ENCODE measurements at places on chromosomes 11 and 22.
A peak's percentile ranks its signal among the peaks of the same experiment; 100 is the strongest.

DNA sequence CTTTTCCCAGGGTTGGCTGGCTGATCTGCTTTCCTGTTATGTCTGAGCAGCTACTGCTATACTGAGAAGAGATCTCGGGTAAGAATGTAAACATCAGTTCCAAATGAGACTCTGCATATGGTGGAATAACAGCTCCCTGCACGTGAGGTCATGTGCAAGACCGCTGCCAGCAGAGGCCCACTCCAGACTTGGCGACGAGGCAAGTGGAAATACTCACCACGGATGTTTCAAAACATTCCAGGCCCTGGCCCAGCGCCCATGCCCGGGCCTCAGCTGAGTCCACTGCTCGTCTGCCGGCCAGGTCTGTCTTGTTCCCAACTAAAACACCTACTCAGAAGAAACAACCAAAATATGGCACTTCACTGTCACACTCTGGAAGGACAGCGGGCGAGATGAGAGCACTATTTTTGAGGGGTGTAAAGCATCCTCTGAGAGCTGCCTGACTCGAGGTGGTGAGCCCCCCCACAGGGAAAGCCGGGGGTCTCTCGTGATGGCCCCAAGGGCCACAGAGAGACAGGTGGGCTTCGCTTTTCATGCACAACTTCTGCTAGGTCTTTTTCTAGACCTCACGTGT lies 13.1 kb downstream of the IFT27 start:
- no peak for DNase-seq

DNA sequence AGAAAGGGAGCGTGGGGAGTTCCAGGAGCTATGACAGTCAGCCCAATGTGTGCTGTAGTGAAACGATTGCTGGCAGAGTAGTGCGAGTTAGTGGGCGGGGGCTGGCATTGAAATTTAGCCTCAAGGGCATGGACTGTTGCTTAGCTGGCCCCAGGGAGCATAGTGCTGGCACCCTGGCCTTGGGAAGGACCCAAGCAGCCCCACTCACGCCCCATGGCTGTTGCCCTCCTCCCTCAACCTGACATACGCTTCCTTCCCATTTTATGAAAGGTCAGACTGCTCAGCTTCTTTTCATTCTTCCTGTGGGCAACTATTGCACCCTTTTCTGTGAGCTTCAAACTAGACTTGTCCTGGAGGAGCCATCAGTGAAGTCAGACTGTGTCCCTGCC lies 52.0 kb upstream of the SUSD2 start:
- DNase-seq: no peak

DNA sequence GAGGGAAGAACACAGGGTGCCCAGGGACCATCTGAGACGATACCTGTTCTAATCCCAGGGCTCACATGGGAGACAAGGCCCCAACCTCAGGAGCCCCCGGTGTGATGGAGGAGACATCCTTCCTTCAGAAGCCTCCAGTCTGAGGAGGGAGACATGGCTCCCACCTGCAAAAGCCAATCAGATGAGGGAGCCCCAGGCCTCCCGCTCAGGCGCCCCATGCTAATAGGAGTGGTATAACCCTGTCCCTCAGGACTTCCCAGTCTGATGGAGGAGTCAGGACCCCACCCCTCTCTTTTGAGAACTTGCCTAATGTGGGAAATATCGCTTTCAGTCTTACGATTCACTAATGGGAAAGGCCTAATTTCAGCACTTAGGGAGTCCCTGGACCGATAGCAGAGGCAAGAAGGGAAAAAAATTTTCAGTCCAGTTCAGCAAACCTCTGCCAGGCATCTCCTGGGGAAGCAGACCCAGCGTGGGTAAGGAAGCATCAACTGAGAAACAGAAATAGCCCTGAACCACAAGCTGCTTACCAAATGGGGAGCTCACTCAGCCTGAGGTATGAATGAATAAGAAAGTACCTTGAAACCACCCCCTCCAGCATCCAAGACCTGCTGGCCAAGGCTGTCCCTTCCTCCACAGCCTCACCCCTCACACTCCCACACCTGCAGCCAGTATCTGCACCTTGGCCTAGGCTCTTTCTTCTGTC lies 5.9 kb downstream of the ARRB1 start:
- DNase-seq: no peak

DNA sequence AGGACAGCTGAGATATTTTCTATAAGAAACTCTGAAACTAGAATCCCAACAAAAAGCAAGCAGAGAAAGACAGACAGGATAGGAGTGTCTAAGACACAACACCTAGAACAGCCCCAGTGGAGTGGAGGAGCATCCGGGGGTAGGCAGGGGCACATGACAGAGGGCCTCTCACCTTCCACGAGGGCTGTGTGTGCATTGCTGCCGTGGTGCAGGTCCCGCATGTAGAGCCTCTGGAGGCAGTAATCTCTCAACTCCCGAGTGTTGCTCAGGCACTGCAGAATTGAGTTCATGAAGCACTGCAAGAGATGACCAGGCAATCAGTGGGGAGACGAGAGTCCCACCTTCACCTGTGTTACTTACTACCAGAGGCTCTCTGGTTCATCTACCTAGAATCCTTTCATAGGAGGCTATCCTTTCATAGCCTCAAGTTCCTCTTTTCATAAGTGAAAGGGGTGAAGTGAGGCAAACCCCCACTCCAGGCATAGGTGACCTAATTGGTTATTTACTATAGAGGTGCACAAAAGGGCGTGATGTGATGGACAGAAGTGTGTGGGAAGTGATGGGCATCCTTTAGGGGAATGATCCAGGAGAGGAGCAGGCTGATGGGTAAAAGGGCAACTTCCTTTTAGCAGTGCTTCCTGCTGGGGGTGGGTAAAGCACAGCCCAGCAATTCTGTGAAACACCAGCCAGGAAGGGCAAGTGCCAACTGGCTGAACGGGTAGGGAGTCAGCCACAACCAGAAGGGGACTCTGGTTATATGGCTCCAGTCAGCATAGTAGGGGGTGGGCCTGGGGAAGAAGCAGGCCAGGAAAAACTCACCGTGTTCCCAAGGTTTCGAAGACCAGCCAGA lies 13.1 kb upstream of the MFRP start:
- no peak for DNase-seq

GRCh38 chr22:19916006-19916405 lies 25.6 kb upstream of the COMT start:
- DNase-seq: no peak

DNA sequence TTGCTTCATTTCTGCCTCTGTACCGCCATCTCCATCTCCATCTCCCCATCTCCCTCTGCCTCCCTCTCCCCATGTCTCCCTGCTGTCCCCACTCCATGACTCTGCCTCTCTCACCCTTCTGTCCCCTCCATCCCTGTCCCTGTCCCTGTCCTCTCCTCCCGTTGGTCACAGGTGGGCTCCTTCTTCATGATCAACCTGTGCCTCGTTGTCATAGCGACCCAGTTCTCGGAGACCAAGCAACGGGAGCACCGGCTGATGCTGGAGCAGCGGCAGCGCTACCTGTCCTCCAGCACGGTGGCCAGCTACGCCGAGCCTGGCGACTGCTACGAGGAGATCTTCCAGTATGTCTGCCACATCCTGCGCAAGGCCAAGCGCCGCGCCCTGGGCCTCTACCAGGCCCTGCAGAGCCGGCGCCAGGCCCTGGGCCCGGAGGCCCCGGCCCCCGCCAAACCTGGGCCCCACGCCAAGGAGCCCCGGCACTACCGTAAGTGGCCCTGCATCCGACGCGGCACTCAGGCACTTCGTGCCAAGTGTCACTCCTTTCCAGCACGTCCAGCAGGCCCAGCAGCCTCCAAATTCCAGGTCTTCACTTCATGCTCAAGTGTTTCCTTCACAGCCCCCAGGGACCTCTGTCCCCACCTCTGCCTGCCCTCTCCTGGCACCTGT lies 76.0 kb downstream of the CACNA1I start:
- no peak for DNase-seq

DNA sequence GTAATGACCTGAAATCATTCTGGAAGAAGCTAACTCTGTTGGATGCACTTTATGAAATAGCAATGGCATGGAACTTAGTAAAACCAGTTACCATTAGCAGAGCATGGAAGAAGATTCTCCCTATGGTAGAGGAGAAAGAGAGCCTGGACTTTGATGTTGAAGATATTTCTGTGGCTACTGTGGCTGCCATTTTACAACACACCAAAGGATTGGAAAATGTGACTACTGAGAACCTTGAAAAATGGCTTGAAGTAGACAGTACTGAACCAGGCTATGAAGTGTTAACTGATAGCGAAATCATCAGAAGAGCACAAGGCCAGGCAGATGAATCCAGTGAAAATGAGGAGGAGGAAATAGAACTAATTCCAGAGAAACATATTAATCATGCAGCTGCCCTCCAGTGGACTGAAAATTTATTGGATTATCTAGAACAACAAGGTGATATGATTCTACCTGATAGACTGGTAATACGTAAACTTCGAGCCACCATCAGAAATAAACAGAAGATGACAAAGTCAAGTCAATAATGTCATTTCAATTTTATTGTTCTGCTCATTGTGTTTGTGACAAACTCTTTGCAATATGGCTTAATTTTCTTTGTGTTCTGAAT lies 2.0 kb downstream of the JRKL start:
- no peak for DNase-seq

DNA sequence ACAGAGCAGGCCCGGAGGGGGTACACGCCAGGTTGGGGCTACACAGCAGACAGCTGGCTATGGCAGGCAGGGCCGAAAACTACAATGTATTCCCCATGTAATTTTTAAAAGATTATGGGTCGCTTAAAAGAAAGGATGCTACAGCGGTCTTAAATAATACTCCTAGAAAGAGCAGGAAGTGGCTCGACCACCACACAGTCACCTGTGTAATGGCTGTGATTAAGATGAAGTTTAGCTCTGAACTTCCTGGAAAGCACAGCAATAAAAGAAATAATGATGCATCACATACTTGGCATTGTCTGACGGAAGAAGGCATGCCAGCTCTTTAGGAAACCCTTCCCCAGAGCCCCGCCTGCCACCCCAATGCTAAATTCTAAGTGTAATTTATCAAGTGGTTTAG lies 32.6 kb downstream of the WNT11 start:
- no peak for DNase-seq

DNA sequence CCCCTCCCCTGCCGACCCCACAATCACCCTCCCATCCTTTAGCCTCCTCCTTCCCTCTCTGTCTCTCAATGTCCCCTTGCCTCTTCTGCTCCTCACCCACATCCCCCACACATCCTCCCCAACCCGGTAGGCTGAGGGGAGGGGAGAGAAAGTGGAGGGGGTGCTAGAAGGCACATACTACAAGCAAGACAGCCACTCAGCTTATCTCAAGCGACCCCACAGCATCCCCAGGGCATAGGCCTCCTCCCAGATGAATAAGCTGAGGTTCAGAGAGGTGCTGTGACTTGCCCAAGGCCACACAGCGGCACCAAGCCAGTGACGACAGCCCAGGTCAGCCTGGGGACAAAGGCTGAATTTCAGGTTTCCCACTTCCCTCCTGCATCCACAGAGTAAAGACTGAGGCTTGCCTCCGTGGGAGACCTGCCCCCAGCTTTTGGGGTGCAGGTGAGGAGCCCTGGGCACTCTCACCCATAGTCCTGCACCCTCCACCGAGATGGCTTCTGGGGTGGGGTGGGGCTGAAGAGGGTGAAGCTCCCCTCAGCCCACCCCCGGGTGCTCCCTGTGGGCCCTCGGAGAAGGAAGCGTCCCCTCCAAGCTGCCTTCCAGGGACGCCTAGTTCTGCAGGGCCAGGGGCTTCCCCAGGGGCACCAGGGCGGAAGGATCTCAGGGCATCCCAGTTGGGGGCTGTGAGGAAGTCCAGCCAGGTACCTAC lies 511 bp downstream of the RAC2 start:
- DNase-seq: peak; percentile 46

GRCh38 chr11:133988686-133989410 lies 32.1 kb upstream of the IGSF9B start:
- no peak for DNase-seq

- peak; percentile 34 for DNase-seq
Observed at GRCh38 chr11:62853279-62853965, 14.0 kb upstream of the WDR74 start.

DNA sequence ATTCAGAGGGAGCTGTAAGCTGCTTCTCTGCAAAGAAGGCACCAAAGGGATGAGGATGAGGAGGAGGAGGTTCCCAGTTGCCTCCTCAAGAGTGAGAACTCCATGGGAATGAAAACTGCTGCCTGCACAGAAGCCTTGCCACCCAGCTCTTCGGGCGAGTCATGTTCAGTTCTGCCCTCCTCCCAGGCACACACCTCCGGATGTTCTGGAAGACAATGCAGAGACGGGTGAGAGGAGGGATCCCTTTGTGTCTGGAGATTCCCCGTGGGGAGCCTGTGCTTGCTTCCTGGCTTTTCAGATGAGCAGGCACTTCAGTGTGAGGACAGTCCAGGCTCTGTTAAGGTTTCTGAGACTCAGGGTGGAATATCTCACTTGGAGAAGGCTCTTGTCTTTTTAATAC lies 295.6 kb downstream of the DDX10 start:
- no peak for DNase-seq

DNA sequence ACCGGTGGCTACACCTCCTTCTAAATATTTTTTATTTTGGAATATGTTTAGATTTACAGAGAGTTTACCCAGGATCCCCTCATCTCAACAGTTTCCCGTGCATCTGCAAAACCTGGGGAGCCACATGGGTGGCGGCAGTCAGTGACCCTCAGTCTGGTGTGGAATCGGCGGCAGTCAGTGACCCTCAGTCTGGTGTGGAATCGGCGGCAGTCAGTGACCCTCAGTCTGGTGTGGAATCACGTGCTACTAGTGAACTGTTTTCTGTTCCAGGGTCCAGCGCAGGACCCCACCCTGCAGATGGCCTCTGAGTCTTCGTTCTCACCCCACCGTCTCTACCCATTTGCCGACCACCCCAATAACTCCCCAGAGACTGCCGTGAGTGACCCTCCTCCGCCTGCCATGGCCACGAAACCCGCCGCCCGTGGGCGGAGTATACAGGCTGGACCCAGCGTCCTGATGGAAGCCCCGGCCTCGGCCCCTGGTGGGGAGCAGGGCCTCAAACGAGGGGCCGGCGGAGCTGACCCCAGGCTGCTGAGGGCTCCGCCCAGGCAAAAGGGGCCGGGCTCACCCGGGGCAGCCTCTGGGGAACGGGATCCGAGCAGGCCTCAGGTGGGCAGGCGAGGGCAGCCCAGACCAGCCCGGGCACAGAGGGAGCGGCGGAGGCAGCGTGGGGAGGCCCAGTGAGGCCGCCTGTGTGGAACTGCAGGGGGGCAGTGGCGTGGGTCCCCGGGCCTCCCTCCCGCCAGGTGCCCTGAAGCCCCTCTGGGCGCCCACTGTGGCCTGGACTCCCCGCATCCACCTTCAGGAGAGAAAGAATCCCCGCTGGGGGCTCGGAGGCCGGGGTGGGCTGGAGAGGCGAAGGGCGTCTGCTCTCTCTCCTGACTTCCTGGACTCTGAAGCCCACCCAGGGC lies 2.5 kb downstream of the IL17REL start:
- DNase-seq: no peak

DNA sequence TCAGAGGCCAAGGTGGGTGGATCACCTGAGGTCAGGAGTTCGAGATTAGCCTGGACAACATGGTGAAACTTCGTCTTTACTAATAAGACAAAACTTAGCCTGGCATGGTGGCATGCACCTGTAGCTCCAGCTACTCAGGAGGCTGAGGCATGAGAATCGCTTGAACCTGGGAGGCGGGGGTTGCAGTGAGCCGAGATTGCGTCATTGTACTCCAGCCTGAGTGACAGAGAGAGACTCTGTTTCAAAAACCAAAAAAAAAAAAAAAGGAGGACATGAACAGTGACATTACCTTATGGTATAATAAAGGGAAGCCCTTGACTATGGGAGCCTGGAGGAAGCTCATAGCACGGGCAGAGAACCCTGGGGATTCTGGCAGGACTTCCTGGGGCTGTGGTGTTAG lies 16.5 kb upstream of the PLEKHB1 start:
- DNase-seq: no peak
